Fibroblast of lung (primary cell): ENCODE measurements at places on chromosomes 13 and 19. TPM values are rescaled to one million over a fixed set of nuclear protein-coding genes. Genes with fewer than 3 reads are reported as not detected.
A peak's percentile ranks its signal among the peaks of the same experiment; 100 is the strongest.

DNA sequence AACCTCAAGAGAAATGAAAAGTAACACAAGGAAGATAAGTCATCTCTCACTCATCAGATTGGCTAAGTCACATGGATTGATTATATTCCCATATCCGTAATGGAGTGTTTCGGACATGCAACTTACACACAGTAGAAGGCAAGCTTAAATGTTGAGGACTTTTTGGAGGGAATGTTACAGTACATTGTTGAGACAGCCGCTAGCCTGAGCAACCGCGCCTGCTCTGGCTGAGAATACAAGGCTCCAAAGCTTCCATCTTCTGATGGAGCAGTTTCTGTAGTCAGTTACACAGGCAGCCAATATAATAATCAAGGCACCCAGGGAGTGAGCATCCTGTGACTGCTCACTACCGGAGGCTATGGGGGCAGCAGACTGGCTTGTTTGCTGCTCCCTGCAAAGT is 1.0 kb upstream of the CRYL1 start:
- no peaks in the 10 kb centered on the region for H3K36me3 ChIP-seq
- DNase-seq, result peak; percentile 23
- no peaks in the 10 kb centered on the region for H3K27me3 ChIP-seq
- peak overlapping the region; percentile 91 for H3K4me3 ChIP-seq

The MBD3L2 gene
- not detected in 2 replicates for polyA plus RNA-seq

- no peak for DNase-seq
- no peak overlapping the region for H3K4me3 ChIP-seq
- H3K27ac ChIP-seq, result no peak overlapping the region
- H3K36me3 ChIP-seq, result no peaks in the 10 kb centered on the region
Observed at GRCh38 chr19:29524201-29524911, 1.4 kb upstream of the VSTM2B start.

DNA sequence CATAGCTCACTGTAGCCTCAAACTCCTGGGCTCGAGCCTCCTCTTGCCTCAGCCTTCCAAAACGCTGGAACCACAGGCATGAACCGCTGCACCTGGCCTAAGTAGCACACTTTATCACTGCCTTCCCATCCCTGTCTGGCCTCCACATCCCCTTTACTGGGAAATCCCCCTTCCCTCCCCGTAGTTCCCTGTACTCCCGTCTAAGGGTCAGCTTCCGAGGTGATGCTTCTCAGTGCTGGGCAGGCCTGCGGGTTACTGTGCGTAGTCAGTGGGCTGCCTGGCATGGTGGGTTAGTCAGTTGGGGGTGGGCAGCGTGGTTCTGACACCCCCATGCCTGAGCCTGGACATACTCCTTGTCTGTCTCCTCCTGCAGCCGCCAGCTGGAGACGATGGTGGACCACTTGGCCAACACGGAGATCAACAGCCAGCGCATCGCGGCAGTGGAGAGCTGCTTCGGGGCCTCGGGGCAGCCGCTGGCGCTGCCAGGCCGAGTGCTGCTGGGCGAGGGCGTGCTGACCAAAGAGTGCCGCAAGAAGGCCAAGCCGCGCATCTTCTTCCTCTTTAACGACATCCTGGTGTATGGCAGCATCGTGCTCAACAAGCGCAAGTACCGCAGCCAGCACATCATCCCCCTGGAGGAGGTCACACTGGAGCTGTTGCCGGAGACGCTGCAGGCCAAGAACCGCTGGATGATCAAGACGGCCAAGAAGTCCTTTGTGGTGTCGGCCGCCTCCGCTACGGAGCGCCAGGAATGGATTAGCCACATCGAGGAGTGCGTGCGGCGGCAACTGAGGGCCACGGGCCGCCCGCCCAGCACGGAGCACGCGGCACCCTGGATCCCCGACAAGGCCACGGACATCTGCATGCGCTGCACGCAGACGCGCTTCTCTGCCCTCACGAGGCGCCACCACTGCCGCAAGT is 8.4 kb downstream of the PLEKHF1 start:
- H3K27ac ChIP-seq, result no peak overlapping the region
- H3K36me3 ChIP-seq, result peaks cover 23% of the 10 kb centered on the region
- H3K27me3 ChIP-seq, result no peaks in the 10 kb centered on the region

The KLK15 gene
- polyA plus RNA-seq, result not detected in 2 replicates

DNA sequence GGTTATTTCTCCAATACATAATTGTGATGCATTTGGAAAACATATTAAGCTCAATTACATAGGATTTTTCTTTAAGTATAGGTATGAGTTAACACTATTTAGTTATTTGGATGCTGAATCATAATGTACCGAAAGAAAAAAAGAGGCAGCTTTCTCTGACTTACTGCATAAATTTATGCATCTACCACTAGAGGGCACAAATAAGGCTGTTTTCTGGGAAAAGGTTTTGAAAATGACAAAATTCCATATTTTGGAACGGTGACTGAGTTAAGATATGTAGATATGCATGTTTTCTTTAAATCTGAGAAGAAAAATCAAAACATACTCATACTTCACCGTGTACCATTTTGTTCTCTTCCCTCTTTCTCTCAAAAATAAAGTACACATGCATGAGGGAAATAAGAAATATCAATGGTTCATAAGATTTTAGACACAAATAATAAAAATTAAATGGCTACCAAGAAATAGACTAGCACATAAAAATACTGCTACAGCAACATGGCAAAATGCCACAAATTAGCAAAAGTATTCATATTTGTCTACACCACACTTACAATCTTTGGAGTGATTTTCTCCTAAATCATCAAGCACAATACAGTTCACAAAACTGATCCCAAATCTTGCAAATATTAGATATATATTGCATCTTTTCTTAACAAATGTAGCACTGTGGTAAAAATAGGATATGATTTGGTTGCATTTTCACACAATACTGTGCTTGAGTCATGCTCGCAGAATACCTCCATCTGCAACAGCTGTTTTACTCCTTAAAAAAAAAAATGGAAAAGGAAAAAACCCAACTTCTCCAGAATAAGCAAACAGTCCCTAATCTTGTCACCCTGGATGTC is 260.0 kb downstream of the FGF14 start:
- H3K36me3 ChIP-seq, result no peaks in the 10 kb centered on the region
- no peaks in the 10 kb centered on the region for H3K27me3 ChIP-seq
- H3K4me3 ChIP-seq, result no peak overlapping the region
- no peak overlapping the region for H3K27ac ChIP-seq
- peak; percentile 23 for DNase-seq
- no peaks in the 10 kb centered on the region for H3K4me1 ChIP-seq

- no peak overlapping the region for H3K27ac ChIP-seq
- H3K27me3 ChIP-seq, result peaks cover 2% of the 10 kb centered on the region
- no peaks in the 10 kb centered on the region for H3K36me3 ChIP-seq
- no peak overlapping the region for H3K4me3 ChIP-seq
- peaks cover 4% of the 10 kb centered on the region for H3K4me1 ChIP-seq
Observed at GRCh38 chr19:43774103-43774939, 6.5 kb downstream of the KCNN4 start.

DNA sequence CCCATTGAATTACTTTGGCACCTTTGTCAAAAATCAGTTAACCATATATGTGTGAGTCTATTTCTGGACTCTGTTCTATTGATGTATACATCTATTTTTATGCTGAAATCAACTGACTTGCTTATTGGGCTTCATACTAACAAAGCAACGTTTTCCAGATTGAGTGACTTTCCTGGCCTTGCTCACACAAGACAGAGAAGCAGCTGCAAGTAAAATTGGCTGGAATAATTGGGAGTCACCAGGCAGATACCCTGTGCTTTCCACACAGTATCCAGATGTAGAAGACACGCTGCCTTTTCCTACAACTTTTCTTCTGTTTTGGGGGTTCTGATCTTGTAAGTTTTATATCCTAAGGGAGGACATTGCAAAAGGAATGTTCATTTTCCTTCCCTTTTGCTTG is 11.2 kb downstream of the METTL21C start:
- H3K36me3 ChIP-seq, result no peaks in the 10 kb centered on the region
- peaks cover 5% of the 10 kb centered on the region for H3K27me3 ChIP-seq
- no peak overlapping the region for H3K27ac ChIP-seq
- H3K4me3 ChIP-seq, result no peak overlapping the region
- H3K4me1 ChIP-seq, result no peaks in the 10 kb centered on the region

The NLRP9 gene
- not detected in 2 replicates for polyA plus RNA-seq

- H3K27ac ChIP-seq, result peak overlapping the region; percentile 76
- DNase-seq, result peak; percentile 69
- H3K36me3 ChIP-seq, result peaks cover 10% of the 10 kb centered on the region
Observed at GRCh38 chr19:10226376-10227025, 4.6 kb downstream of the S1PR2 start.

DNA sequence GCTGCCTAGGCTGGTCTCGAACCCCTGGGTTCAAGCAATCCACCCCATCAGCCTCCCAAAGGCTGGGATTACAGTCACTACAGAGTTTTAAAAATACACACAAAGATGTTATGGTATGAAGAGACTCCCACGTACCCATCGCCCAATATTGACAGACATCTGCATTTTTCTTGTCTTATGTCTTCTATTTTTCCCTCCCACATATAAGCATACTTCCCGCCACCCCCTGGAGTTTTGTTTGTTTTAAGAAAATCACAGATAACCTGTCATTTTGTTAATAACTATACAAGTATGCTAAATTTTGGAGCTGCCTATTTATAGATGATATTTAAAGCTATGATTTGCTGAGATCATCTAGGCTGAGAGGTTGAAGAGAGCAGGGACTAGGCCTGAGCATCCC is 6.2 kb upstream of the SMG9 start:
- H3K4me3 ChIP-seq, result no peak overlapping the region
- no peaks in the 10 kb centered on the region for H3K36me3 ChIP-seq
- no peaks in the 10 kb centered on the region for H3K27me3 ChIP-seq
- H3K4me1 ChIP-seq, result peaks cover 34% of the 10 kb centered on the region
- no peak overlapping the region for H3K27ac ChIP-seq

GRCh38 chr19:5478241-5478924 is 23.2 kb downstream of the ZNRF4 start:
- H3K27me3 ChIP-seq, result peaks cover 9% of the 10 kb centered on the region
- no peaks in the 10 kb centered on the region for H3K4me1 ChIP-seq
- no peak for DNase-seq
- no peak overlapping the region for H3K4me3 ChIP-seq

The PSG3 gene
- 0.27 and 0.51 TPM in 2 replicates for polyA plus RNA-seq

The REX1BD gene
- 16.2 and 21.2 TPM in 2 replicates for polyA plus RNA-seq

DNA sequence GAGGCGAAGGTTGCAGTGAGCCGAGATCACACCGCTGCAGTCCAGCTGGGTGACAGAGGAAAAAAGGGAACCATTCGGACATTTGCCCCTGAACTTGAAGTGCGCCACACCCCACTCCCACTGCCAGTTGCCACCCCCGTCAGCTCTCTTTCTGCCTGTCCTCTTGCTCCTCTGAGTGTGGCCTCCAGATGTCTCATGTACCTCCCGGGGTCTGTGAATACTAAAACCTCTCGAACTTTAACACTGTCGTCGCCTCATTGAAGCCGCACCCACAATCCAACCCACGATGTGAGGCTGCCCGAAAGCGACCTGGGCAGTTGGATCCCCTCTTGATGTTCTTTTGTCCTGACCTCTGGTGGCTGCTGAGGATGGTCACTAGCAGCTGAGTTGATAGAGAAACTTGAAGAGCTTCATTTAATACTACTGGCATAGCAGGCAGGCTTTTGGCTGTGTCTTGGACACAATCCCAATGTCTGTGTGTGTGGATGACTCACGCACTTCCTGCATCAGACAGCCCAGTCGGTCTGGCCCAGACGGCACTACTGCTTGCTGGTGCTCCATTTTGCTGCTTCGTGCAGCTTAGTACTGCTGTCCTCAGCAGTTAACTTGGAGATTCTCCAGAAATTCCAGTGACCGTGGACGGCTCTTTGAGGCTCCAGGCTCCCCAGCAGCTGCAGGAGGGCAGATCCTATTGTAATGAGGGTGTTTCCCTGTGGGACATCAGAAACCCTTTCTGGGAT is 4.2 kb downstream of the FPR3 start:
- H3K27me3 ChIP-seq, result no peaks in the 10 kb centered on the region
- peaks cover 5% of the 10 kb centered on the region for H3K4me1 ChIP-seq
- peak; percentile 97 for DNase-seq
- no peaks in the 10 kb centered on the region for H3K36me3 ChIP-seq
- H3K4me3 ChIP-seq, result no peak overlapping the region

DNA sequence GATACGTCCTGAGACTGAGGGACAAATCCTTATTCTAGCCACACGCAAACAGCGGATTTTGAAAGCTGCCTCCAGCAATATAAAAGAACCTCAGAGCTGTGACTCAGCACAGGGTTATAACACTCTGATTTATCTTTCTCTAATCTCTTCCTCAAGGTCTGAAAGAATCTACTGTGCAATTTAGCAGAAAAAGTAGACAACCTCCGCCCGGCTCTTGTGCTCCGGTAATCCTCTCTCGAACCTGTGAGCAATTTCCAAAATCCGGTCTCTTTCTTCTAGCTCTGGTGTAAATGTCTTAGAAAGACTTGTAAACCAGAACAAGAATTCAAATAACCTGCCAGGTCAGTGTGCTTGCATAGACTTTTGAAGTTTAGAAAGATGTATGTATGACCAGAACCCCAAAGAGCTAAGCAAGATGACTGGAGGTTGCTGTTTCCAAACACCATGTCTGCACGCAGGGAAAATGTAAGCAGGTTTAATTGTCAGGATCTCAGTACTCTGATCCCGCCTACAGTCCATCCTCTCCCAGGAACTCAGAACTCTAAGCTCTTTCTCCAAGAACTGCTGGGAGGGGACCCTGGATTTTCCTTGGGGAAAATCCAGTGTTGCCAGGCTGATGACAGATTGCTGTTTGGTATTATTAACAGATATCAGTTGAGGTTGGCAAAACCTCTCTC is 338.1 kb downstream of the RFC3 start:
- H3K4me3 ChIP-seq, result no peak overlapping the region
- H3K27ac ChIP-seq, result peak overlapping the region; percentile 37
- peaks cover 2% of the 10 kb centered on the region for H3K4me1 ChIP-seq
- peak; percentile 83 for DNase-seq
- no peaks in the 10 kb centered on the region for H3K27me3 ChIP-seq

The NTN5 gene
- 0.03 and 0.10 TPM in 2 replicates for polyA plus RNA-seq

DNA sequence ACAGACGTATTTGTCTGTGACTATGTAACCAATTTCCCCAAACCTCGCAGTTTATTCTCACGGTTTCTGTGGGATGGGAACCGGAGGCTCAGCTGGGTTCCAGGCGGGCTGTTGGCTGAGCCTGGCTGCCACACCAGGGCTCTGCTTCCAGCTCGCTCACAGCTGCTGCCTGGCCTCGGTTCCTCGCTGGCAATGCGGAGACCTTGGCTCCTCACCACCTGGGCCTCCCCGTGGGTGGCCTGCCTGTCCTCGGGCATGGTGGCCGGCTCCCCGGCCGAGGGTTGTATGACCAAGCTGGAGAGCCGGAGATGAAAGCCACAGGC is 218.9 kb upstream of the MAB21L1 start:
- peak overlapping the region; percentile 53 for H3K27ac ChIP-seq
- H3K4me1 ChIP-seq, result peaks cover 21% of the 10 kb centered on the region
- peak; percentile 23 for DNase-seq
- H3K27me3 ChIP-seq, result no peaks in the 10 kb centered on the region
- no peak overlapping the region for H3K4me3 ChIP-seq
- no peaks in the 10 kb centered on the region for H3K36me3 ChIP-seq

The PLEKHA4 gene
- 6.6 and 11.1 TPM in 2 replicates for polyA plus RNA-seq

- H3K27me3 ChIP-seq, result no peaks in the 10 kb centered on the region
- no peak overlapping the region for H3K4me3 ChIP-seq
- no peaks in the 10 kb centered on the region for H3K4me1 ChIP-seq
Observed at GRCh38 chr13:99774644-99775043, 196.9 kb downstream of the ZIC5 start.

The PPM1N gene
- 2.3 and 2.6 TPM in 2 replicates for polyA plus RNA-seq
